ENCODE measurements at places on chromosomes 1 and 21.

- DNase-seq, result no peak
These were observed 320.2 kb downstream of the TM2D1 start for GRCh38 chr1:61404597-61405376.

GRCh38 chr1:233982827-233983518 lies 78.5 kb downstream of the SLC35F3 start:
- no peak for DNase-seq

DNA sequence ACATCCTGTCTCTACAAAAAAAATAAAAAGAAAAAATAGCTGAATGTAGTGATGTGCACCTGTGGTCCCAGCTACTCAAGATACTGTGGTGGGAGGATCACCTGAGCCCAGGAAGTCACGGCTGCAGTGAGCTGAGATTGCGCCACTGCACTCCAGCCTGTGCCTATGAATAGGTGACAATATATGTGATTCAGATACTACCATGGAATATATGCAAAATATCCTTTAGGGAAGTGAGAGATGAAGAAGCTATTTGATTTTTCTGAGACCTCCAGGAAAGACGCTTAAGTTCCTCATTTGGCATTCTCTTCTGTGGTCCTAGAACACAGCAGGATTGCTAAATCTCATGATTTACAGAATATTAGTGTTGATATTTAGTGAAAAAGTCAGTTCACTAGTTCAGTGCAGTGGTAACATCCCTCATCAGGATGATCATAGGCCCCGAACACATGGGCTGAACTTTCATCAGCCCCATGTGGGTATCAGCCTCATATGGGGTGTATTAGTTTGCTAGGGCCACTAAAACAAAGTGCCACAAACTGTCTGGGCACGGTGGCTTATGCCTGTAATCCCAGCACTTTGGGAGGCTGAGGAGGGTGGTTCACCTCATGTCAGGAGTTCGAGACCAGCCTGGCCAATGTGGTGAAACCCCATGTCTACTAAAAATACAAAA lies 6.0 kb upstream of the VASH2 start:
- DNase-seq, result no peak

DNA sequence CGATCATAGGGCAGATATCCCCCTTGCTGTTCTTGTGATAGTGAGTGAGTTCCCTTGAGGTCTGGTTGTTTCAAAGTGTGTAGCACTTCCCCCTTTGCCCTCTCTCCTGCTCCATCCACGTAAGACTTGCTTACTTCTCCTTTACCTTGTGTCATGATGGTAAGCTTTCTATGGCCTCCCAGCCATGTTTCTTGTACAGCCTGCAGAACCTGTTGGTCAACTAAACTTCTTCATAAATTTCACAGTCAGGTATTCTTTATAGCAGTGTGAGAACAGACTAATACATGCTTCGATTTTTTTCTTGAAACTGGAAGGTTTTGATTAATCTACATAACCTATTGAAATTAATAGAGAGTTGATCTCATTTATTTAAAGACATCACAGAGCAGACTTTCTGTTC lies 302.5 kb upstream of the PBX1 start:
- DNase-seq, result no peak

DNA sequence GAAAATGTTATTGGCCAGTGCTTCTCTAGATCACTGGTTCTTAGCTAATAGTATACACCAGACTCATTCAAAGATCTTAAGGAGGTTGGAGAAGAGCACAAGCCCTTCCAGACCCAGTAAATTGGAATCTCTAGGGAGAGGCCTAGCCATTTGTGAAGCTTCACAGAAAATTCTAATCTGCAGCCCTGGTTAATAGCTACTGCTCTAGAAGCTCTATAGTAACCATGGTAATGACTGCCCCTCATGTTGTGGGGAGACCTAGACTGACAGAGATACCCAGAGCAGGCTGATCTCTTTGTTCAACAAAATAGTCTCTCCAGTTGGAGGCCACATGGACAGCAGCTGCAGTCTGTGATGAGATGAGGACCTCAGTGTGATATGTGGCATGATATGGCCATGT lies 31.7 kb downstream of the ARID1A start:
- no peak for DNase-seq

DNA sequence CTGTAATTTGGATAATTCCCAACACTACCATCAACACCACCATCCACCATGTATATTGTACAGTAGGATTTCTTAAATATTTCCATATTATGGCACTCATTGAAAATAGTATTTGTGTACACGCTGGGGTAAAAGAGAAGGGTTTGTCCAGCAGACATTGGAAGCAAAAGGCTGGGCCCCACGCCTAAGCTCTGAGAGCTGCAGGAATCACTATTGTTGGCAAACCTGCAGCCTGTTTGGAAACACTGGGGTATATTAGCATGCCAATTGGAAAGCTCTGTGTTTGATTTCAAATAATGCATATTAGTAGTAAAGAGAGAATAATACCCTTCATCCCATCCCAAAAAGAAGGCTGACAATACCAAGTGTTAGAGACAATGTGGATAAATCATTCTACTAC lies 81.5 kb upstream of the DPYD start:
- no peak for DNase-seq

GRCh38 chr1:67336783-67337182 lies 29.1 kb downstream of the IL12RB2 start:
- DNase-seq, result no peak

DNA sequence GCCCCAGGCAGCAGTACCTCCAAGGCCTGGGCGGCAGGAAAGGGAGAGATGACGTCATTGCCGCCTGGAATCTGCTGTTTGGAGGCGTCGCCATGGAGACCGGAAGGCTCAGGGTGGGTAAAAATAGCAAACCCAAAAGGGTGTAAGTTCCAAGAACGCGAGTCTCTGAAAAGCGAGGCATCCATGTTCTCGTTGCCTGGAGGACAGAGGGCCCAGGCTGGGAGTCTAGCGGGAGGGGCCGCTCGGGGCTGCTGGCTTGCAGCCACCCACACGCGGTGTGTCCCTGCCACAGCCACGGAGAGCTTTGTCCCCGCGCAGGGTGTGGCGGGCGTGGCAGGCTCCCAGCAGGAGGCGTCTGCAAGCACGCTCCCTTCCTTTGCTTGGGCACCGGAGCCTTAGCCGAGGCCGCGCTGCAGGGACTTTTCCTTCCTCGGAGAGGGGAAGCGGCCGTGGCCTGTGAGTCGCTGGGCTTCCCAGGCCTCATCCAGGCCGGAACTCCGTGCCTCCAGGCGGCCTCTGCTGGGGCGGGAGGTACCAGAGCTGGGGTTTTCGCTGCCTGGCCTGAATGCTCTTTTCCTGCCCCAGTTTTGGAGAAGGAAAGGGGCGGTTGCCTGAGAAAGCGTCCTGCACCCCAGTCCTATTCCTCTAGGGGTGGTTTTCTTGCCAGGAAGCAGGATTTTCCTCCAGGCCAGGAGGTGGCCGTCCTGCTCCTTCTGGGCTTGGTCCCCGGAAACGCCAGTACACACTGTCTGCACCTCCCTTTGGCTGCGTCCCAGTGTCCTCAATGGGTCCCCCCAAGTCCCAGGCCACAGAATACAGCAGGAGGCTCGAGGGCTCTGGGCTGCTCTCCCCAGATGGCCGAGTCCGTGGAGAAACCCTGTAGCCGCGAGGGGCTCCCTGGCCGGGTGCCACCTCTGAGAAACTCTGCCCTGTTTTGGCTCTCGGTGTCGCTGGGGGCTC lies 15.3 kb upstream of the SKI start:
- peak; percentile 91 for DNase-seq

GRCh38 chr1:91076834-91077233 lies 55.0 kb upstream of the ZNF644 start:
- DNase-seq, result no peak

DNA sequence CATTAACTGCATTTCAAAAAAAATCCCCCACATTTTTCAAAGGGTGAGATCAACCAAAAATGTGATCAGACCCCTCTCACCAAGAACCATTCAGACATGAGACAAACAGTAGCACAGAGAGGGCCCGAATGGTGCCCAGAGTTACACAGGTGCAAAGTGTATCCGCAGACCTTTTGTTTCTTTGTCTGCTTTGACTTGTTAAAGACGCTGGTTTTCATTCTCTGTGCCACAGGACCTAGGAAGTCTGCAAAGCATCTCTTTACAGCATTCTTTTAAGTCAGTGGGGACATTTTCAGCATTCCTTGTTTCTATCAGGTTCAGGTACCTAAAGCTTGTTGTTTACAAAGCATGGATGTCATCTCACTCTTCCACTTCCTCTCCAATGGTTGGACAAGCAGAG lies 87.2 kb upstream of the MAP1LC3C start:
- no peak for DNase-seq

GRCh38 chr1:174696026-174696821 lies 248.5 kb downstream of the GPR52 start:
- DNase-seq, result no peak

DNA sequence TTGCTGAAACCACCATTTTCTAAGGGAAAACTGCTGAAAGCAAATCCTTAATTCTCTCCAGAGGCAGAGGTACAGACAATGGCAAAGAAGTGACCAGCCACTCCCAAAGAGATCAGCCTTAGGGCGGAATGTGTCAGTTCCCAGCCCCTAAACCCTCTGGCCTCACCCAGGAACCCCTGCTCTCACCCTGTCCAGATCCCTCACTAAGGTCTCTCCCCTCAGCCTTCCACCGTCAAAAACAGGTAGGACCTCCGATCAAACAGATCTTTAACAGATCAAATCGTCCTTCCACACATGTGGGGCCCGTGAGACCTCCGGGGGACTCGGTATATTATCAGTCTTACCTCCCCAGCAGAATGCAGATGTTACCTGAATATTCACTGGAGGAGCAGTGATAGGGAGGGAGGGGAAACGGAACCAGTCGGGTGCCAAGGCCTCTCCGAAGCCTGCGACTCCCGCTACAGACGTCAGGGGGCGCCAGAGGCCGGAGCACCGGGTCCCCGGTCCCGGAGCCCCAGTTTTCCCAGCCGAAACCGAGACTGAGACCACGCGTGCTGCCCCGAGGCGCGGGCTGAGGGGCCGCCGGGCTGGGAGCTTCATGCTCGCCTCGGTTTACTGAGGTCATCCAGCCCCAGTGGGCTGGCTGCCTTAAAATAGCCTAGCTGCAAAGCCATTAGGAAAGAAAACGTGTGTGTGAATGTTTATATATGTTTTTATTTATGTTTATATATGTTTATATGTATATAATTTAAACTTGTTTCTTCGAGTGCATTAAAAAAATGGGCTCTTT lies 23.6 kb downstream of the GPA33 start:
- DNase-seq, result peak; percentile 48

GRCh38 chr1:163737261-163737660 lies 415.5 kb downstream of the NUF2 start:
- peak; percentile 34 for DNase-seq

DNA sequence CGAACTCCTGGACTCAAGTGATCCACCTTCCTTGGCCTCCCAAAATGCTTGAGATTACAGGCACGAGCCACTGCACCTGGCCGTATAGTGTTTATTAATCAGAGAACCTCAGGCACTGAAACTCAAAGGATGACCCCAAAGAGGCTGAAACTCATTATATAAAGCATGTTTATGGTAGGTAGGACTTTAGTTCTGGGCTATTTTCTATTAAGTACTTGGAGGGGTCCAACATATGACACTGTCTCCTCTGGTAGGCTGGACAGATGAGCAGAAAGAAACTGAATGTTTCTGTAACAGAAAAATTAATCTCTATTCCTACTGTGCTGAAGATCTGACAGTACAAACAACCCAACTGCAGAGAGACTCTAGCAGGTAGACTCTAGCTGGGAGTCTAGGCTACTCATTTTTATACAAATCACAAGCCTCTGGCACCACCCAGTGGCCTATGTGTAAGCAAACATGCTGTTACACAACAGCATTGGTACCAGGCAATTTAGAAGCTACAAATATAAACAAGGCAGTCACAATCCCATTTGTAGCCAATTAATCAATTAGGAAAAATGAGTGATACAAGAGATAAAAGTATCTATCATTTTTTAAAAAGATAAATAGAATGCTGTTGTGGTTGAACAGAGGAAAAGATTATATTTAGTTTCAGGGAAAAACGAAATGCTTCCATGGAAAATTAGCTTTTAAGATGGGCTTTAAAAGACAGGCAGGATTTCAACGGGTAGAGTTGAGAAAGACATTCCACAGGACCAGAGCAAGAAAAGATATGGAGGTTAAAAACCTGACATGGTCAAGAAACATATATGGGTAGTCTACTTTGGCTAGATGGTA lies 10.4 kb downstream of the DCAF8 start:
- DNase-seq, result peak; percentile 68

All from HCEC 1CT (cell line).